ENCODE measurements at places on chromosomes 4 and X.

GRCh38 chr4:72302981-72303704 is 265.9 kb downstream of the ADAMTS3 start:
- no peak for DNase-seq

GRCh38 chr4:178174756-178175155 is 732.5 kb upstream of the AGA start:
- no peak for DNase-seq

GRCh38 chr4:7393601-7394575 is 40.8 kb downstream of the PSAPL1 start:
- DNase-seq, result no peak

DNA sequence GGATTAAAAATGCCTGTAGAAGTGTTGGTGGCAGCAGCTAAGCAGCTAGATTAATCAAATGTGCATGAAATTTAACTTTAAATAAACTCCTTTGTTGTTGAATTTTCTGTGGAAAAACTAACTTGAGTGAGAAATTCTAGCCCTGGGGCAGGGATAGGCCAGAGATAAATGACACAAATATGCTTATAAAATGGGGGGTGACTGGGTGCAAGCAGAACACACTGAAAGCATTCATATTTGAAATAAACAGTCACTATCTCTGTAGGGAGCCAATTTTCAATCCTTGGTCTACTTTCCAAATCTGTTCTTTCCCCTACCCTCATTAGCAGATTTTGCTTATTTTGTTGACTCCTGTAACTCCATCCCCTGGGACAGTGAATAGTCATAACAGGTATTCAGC is 47.9 kb downstream of the RBPJ start:
- DNase-seq, result no peak

- DNase-seq, result no peak
Measured at GRCh38 chr4:169249214-169249973, 21.4 kb downstream of the SH3RF1 start.

DNA sequence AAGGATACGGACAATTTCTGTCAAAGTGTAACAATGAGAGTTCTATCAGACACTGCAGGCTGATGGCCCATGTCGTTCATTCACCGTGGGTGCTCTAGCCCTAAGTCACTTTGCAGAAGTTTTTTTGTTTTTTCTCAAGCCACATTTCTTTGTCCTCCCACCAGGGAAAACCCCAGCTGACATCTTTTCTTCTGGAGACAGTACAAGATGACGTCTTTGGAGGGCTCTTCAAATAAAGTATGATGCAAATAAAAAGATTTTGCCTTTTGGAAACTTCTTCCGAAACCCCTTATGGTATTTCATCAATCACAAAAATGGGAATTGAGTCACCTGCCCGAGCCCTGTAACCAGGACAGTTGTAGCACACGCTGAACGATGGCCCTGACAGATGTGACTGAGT is 73.2 kb downstream of the TRAPPC11 start:
- no peak for DNase-seq

DNA sequence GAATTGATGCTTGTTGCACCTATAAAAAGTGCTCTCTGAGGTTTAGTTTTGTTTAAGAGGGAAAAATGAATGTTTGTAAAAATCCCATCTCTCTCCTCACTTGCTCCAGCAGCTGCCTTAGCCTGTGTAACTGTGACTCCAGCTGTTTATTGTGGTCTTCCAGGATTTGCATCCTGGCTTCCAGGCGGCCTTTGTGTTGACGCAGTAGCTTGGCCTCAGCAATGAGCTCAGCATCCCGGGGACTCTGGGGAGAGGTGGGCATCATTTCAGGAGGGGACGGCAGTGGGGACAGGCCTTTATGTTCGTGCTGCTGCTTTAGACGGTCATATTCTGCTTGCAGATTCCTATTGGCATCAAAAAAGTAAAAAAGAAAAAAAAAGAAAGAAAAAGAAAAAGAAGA is 75.3 kb upstream of the FTHL17 start:
- DNase-seq, result no peak
